ENCODE measurements at places on chromosomes 5 and 9.

- DNase-seq: no peak
Observed at GRCh38 chr9:94778013-94778412, 51.5 kb downstream of the AOPEP start.

GRCh38 chr5:130289132-130290088 lies 385.1 kb downstream of the CHSY3 start:
- DNase-seq: no peak

DNA sequence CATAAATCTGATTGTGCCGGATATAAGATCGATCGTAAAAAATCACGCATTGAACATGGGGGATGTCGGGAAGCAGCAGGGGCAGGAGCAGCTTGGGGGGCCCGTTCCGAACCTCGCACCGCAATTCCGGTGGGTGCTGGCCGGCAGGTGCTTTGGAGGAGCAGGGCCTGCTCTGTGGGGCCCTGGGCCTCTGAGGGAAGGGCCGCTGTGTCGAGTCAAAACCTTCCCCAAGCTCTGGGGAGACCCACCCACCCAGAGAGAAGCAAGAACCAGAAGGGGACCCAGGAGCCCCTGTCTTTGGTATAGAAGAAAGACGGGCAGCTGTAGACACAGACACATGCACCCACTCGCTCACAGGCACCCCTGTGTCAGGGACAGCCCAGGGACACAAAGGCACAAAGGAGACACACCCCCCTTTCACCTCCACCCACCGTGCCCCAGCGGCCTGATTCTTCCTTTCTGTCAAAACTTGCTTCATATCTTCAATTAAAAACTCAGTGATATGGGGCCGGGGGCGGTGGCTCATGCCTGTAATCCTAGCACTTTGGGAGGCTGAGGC lies 49.4 kb upstream of the ZBTB43 start:
- DNase-seq: no peak

DNA sequence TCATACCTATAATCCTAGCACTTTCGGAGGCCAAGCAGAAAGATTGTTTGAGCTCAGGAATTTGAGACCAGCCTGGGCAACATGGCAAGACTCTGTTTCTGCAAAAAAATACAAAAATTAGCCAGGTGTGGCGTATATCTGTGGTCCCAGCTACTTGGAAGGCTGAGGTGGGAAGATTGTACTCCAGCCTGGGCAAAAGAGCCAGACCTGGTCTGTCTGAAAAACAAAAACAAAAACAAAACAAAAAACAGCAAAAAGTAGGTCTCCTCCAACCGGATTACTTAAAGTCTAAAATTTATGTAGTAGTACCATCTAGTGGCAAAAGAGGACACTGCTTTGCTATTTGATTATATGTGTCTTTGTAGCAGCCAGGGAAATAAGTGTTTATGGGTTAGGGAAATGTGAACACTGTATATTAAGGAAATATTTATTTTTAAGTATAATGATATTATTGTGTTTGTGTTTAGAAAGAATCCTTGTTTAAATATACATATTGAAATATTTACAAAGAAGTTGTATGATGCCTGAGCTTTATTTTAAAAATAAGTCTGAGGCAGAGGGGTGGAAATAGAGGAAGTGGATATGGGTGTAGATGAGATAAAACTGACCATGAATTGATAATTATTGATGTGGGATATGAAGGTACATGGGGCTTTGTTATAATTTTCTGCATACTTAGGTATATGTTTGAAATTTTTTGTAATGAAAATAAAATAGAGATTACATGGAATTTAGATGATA lies 20.0 kb downstream of the APC start:
- DNase-seq: no peak

DNA sequence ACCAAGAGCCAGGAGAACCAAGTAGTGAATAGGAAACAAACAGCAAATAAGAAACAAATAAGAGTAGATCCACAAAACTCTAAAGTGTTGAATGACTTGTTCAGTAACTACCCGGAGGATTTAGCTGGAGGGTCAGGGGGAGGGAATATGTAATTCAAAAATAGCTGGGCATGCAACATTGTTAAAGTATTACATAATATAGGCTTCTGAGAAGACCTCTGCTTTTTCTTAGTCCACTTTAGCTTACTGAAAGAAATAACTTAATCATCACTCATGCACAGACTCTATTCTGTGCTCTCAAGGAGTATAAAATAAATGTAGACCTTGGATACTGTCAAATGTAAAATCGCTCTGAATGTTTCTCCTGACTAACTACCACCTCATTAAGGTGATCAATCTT lies 183.2 kb upstream of the POU5F2 start:
- no peak for DNase-seq

- no peak for DNase-seq
Observed at GRCh38 chr9:133731876-133732638, 6.1 kb downstream of the SARDH start.
